ENCODE measurements at places on chromosomes 3 and 15. TPM values are rescaled to one million over a fixed set of nuclear protein-coding genes. Genes with fewer than 3 reads are reported as not detected.

The MORC1 gene
- total RNA-seq: not detected

The SCN11A gene
- total RNA-seq: 0.08 TPM

The CACNA2D2 gene
- total RNA-seq: 1.2 TPM

The MRPS22 gene
- 87.3 TPM for total RNA-seq

DNA sequence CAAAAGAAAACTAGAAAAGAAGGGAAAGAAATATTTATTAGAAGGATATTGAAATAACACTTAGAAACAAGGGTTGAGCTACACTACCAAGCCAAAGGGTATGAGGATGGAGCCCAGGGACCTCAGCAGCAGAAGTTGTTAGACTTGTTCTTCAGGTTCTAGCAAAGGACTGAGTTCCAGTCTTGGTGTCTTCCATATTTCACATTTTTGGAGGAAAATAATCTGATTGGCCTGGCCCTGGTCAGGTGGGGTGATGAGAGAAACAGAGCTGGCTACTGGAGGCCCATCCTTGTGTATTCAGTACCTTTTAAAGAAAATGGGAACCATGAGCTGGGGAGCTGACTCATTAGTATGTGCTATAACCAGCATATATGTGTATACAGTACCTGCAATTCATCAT, 28.2 kb downstream of the PPP4R2 start:
- no peak for DNase-seq
